ENCODE measurements at places on chromosomes 5 and 9.
A peak's percentile ranks its signal among the peaks of the same experiment; 100 is the strongest.

- no peak for DNase-seq
Measured at GRCh38 chr5:89313804-89314588, 431.0 kb upstream of the MEF2C start.

- no peak for DNase-seq
Measured at GRCh38 chr5:55377810-55378209, 70.0 kb downstream of the MTREX start.

GRCh38 chr9:80078826-80079225, 507.1 kb downstream of the TLE4 start:
- DNase-seq = no peak

DNA sequence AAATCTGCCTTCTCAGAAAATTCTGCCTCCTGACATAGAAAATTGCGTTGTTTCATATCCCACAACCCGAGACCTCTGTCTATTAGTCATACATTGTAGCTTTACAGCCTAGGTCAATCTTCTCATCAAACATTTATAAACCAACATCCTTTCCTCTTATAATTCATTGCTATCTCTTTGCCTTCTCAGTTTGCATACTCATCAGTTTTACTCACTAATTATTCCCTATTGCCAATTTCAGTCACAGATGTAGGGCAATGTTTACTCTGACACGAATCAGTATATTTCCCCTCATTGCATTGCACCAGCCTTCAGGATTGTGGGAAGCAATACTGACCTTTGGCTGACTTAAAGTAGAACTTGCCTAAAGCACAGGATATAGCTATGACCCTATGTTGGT, 247.2 kb downstream of the CEMIP2 start:
- DNase-seq = no peak

- DNase-seq = no peak
Measured at GRCh38 chr9:41229408-41230401, 40.6 kb upstream of the ZNG1F start.

GRCh38 chr9:82539856-82540579, 522.9 kb downstream of the RASEF start:
- DNase-seq = no peak

- DNase-seq = no peak
Measured at GRCh38 chr9:94767331-94768072, 41.0 kb downstream of the AOPEP start.

GRCh38 chr5:71384706-71385105, 70.7 kb upstream of the BDP1 start:
- DNase-seq = no peak

- DNase-seq = peak; percentile 66
Measured at GRCh38 chr5:135560858-135561257, 17.9 kb downstream of the CXCL14 start.

- no peak for DNase-seq
Measured at GRCh38 chr5:111251921-111252320, 27.7 kb downstream of the CAMK4 start.
